ENCODE measurements at places on chromosomes 3 and 15.

DNA sequence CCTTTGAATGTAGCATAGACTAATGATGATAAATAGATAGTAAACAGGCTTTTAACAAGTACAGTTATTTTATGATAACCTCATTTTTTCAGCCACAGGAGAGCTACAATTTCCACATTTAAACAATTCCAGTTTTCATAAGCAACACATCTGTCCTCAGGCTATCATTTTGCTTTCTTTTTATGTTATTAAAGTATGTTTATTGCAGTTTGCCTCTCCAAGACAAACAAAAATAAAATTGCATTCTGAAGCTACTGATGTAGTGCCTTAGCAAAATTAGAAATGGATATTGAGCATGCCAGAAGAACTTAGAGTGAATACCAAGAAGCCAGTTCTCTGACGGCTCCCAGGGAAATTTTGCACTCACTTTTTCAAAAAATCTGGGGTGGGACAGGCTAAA is 140.6 kb upstream of the ABHD17C start:
- DNase-seq, result no peak

GRCh38 chr3:100310355-100310965 is 24.1 kb upstream of the NIT2 start:
- DNase-seq, result no peak

- no peak for DNase-seq
Observed at GRCh38 chr3:55446850-55447249, 40.3 kb downstream of the WNT5A start.

DNA sequence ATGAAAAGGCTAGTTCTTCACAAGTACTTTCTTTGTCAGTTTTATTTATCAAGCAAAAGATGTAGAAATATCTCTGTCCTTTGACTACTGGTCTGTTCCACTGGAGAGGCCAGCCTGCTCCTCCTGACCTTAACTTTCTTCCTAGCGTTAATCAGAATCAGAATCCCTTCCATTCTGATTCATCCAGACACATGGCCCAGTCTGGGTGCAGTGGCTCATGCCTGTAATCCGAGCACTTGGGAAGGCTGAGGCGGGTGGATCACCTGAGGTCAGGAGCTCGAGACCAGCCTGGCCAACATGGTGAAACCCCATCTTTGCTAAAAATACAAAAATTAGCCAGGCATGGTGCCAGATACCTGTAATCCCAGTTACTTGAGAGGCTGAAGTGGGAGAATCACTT is 32.0 kb upstream of the MANF start:
- no peak for DNase-seq

GRCh38 chr3:119279101-119279554 is 15.1 kb upstream of the ARHGAP31 start:
- DNase-seq, result no peak

- no peak for DNase-seq
Observed at GRCh38 chr15:59251001-59251845, 44.6 kb downstream of the LDHAL6B start.

- DNase-seq, result no peak
Observed at GRCh38 chr15:88401251-88401995, 65.8 kb downstream of the MRPL46 start.

- no peak for DNase-seq
Observed at GRCh38 chr3:73572368-73572767, 52.4 kb downstream of the PDZRN3 start.

DNA sequence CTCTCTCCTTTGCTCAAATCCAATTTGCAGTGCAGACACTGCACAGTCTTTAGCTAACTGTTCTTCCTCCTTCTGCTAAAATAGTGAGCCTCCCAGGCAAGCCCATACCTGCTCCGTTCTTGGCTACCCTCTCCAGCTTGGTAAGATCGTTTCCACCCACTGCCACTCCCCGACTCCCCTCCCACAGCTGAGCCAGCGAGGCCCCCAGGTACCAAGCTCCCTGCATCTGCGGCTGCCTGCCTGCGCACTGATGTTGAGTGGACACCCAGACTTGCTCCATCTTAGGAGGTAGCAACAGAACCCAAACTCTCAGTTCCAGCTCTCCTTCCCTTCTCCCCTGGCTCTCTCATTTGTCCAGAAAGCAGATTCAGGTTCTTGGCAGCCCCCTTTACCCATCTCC is 7.9 kb upstream of the TNK2 start:
- DNase-seq, result no peak

DNA sequence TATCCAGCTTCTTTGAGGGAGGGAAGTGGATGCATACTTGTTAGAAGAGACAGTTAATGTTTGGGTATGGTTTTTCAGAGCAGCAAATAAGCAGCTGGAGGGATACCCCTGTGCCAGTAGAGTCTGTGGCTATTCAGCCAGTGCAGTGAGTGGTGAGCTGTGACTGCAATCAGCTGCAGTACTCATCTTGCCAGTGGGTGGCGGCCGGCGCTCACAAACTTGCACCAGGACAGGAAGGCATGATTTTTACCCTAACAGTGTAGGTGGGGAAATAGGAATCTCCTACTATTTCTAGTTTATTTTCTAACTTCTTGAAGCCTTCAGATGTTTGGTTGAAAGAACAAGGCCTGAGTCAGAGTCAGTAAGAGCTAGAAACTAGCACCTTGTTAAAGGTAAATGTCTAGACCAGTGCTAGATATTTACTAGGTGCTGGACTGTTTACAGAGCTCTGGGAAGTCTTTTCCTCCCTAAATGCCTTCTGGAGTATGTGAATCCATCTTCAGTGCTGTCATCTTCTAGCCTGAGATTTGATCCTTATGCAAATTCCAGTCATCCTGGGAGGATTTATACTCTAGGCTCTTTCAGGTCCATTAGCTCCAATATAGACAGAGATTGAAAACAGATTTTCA is 23.6 kb downstream of the TIMP4 start:
- DNase-seq, result peak; percentile 4

GRCh38 chr15:32802286-32802936 is 84.6 kb downstream of the GREM1 start:
- no peak for DNase-seq

GRCh38 chr3:17820704-17821103 is 78.3 kb upstream of the TBC1D5 start:
- DNase-seq, result no peak

DNA sequence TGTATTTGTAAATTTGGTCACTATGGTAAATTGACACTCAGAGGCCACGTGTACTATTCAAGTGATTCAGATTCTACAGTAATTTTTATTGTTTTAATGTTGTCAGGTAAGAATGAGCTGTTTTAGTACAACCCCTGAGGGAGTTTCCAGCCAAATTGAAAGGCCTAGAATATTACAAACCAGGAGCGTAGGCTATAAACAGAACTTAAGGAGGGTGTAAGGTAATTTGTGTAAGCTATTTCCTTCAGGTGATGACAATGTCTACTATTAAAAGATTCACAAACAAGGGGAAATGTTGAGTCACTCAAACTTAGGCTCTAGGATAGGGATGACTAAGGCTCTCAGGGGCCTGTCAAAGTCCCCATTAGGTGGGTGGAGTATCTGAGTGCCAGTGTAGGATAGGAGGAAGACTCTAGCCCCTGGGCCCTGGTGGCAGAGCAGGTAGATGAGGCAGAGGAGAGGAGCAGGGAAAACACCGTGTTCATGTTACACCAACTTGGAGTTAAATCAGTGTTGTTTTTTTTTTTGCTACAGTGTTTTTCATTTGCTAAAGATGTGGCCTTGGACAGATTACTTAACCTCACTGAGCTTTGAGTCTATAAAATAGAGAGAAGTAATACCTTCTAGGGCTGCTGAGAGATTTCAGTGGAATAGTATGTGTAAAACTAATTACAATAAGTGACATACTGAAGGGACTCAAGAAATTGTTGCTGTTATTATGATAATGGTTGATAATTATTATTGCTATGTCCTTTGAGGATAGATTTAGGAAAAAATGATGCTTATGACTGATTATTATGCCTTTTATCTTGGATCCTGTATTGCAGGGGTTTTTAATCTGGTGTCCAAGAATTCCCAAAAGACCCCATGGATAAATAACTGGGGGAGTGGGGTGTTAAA is 10.3 kb downstream of the TM4SF1 start:
- peak; percentile 68 for DNase-seq

DNA sequence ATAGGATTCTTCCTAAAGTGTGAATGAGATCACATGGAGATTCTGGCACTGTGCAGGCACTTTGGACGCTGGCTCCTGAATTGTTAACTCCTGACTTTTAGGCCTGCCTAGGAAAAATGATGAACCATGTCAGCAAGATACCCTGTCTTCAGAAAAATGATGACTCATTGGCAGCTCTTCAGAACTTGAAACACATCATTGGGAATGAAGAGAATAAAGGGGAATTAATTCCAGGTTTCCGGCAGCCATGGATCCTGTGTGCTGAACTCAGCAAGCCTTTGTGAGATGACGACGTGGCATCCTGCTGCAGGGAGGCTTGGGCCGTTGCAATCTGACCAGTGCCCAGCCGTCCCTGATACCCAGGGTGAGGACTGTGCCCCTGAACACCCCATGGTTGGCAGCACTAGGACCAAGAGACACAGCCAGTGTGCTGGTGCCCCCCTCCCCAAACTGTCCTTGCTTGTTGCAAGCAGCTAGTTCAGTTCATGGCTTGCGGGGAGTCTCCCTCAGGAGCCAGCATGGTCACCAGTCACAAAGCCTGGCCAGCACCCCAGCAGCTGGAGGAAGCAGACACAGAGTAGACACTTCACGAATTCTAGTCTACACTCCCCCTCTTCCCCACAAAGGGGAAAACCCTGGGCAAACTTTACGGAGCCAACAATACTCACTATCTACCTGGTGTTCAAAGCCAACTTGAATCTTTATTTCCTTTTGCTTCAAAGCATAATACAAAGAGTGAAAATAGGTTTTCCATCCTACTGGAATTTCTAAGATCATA is 7.8 kb upstream of the LIPC start:
- DNase-seq, result no peak

DNA sequence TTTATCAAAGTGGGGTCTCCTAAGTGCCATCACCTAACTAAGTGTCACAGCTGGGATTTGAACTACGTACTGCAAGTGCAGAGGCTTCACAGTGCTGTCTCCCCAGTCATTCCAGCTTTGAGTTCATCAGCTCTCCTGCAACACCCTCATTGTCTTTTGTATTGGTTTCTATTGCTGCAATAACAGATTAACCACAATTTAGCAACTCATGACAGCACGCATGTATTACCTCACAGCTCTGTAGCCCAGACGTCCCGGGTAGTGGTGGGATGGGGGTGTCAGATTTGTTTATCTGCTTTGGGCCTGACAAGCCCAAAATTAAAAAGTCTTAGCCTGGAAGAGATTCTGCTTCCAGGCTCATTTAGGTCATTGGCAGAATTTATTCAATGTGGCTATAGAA is 220.5 kb upstream of the LRRN1 start:
- no peak for DNase-seq

DNA sequence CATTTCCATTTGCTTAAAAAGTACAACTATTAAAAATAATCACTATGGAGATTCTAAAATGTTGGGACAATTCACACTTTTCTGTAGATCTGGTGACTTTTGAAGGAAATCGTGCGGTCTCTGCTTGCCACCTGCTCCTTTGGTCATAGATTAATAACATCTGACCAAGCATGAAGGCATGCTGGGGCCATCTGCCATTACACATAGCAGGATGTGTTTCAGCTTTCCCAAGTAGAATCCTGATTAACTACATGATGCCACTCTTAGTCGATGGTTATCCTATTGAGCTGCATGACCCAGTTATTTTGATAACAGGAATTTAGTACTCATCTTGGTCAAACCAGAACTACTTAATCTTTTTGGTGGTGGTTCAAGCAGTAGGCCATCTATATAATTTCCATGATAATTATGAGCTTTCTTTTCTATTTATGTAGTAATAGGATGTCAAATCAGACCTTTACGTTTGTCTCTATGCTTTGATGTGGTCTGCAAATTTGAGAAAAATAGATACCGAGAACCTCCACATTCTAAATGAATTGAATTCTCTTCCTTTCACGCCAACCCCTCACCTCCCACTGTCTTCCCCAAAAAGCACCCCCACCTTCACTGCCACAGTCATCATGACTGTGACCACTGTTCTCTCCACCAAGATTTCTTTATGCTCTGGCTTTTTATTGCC is 158.1 kb downstream of the DIPK2A start:
- no peak for DNase-seq

GRCh38 chr3:18424213-18424728 is 868 bp downstream of the SATB1 start:
- no peak for DNase-seq

DNA sequence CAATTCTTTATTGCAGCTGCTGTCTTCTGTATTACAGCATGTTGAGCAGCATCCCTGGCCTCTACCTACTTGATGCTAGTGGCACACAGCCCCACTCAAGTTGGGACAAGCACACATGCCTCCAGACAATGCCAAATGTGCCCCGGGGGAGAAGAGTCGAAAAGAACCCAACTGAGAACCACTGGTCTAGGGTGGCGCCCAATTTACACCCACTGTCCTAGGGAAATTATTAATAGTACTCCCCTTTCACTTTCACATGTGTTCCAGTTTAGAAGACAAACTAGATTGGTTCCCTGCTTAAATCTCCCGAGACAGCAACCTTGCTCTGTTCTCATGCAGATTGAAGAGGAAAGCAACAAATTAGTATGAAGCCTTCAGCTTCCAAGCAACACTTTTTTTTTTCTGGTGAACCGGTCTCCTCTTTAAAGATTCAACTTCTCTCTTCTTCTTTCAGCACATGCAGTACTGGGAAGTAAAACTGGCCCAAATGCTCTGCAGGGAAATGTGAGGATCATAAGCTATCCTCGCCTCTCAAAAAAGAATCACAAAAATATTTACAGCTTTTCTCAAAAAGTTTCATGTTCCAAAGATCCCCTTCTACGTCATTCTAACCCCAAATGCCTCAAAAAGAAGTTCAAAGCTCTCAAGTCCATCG is 823.9 kb upstream of the CFAP20DC start:
- DNase-seq, result no peak

- no peak for DNase-seq
Observed at GRCh38 chr15:39564972-39565665, 15.8 kb upstream of the THBS1 start.

DNA sequence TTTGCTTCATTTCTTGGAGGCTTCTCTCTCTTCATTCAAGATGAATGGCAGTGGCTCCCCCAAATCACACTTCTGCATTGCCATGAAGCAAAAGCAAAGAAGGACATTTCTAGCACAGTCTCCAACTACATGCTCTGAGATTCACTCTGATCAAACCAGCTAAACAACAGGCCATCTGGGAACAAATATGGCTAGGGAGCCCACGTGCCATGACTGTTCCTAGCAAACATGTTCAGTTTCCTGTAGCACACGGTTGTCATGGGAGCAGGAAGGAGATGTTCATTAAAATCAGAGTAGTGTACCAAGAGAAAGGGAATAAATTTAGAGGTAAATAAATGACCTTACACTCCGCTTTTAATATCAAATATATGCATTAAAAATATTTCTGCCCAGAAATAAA is 327.3 kb downstream of the GBE1 start:
- no peak for DNase-seq

GRCh38 chr3:118354556-118354955 is 680.1 kb downstream of the IGSF11 start:
- DNase-seq, result no peak

- no peak for DNase-seq
Observed at GRCh38 chr3:174132006-174132405, 727.1 kb upstream of the NAALADL2 start.
